Activated T-helper 17 cell treated with anti-CD3 and anti-CD28 coated beads, Interleukin-2, amount 50 U/mL, for 72 hours (primary cell): ENCODE measurements at places on chromosomes 11 and 22. TPM values are rescaled to one million over a fixed set of nuclear protein-coding genes. Genes with fewer than 3 reads are reported as not detected.

GRCh38 chr11:69400771-69401590, 80.5 kb upstream of the LINC01488 start:
- no peak for ATAC-seq

DNA sequence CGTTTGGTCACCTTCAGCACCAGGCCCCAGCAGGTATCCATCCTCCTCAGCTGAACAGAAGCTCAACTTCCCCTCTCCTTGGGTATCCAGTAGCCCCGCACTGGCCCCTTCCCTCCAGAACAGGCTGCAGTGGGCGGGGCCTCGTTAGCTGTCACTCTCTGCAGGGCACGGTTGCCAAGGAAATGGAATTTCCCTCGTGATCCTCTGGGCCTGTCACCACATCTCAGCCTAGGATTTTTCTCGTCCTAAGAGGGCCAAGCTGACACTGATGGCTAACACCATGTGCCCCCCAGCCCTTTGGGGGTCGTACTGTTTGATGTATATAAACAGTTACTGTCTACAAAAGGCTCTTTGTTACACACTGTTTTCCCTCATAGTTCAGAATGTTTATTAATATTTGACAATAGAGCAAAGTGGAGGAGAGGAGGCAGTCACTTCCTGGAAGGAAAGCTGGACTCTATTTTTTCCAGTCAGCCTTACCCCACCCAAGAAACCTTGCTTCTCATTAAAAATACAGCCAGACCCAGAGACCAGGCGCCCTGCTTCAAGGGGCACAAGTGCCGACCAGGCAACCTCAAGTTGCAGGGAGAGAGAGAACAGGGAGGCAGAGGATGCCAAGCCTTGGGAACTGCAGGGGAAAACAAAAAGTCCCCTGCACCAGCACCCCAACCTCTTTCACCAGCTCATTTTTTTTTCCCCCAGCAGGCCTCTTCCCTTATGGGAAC, 44.5 kb downstream of the FEZ1 start:
- peak; percentile 59 for ATAC-seq

- ATAC-seq: no peak
Observed at GRCh38 chr22:48438800-48439559, 1388.7 kb downstream of the BRD1 start.

- ATAC-seq: no peak
Observed at GRCh38 chr22:46139895-46140350, 10.4 kb upstream of the PPARA start.

- no peak for ATAC-seq
Observed at GRCh38 chr22:17744430-17744829, 29.8 kb downstream of the BID start.

Gene SLC22A9
- total RNA-seq: not detected

Gene MTFP1
- total RNA-seq: 51.3 TPM

Gene PARVA
- 0.19 TPM for total RNA-seq
